ENCODE measurements at places on chromosomes 11 and 22.

GRCh38 chr11:33618956-33619355 lies 81.7 kb downstream of the C11orf91 start:
- no peak for DNase-seq
- no peak overlapping the region for H3K4me3 ChIP-seq
- H3K36me3 ChIP-seq = no peaks in the 10 kb centered on the region
- H3K4me1 ChIP-seq = no peaks in the 10 kb centered on the region

- no peaks in the 10 kb centered on the region for H3K4me1 ChIP-seq
- DNase-seq = no peak
- no peaks in the 10 kb centered on the region for H3K27me3 ChIP-seq
- no peak overlapping the region for H3K27ac ChIP-seq
Measured at GRCh38 chr11:87281496-87281895, 243.8 kb downstream of the TMEM135 start.

DNA sequence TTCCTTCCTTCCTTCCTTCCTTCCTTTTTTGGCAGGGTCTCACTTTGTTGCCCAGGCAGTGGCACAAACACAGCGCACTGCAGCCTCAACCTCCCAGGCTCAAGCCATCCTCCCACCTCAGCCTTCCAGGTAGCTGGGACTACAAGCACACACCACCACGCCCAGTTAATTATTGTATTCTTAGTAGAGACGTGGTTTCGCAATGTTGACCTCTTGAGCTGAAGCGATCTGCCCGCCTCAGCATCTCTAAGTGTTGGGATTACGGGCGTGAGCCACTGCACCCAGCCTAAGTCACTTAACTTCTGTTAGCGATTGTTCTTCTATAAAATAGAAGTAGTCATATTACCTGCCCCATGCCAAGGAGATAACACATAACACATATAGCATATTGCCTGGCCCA lies 2.8 kb upstream of the SYTL2 start:
- no peaks in the 10 kb centered on the region for H3K27me3 ChIP-seq
- no peaks in the 10 kb centered on the region for H3K36me3 ChIP-seq
- DNase-seq = no peak
- H3K27ac ChIP-seq = no peak overlapping the region
- H3K4me3 ChIP-seq = no peak overlapping the region

DNA sequence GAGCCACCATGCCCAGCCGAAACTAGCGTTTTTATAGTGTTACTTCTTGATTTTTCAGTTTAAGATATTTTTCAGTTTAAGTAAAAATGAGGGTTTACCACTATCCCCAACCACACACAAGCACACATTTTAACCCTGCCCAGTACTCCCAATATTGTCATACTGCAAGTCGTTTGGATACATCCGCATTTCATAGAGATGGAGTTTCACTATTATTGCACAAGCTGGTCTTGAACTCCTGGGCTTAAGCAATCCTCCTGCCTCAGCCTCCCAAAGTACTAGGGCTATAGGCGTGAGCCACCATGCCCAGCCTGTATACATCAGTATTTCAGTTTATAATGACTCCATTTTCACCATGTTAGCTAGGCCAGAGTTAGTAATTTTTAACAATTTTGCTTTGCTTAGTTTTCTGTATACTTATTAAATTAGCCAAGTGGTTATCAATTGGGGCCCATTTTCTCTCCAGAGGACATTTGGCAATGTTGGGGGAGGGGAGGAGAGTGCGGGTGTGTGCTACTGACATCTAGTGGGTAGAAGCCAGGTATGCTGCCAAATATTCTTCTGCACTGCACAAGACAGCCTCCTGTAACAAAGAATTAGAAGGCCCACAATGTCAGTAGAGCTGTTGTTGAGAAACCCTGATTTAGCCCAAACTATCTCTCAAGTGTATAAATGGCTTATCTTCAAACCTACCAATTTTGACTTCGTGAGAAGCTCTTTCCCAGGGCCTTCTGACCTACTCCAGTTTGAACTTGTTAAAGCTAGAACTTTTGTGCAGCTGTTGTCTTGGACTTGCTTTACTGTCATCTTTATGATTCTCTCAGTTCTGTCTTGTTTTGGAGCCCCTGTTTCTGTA lies 7.3 kb downstream of the USP47 start:
- DNase-seq = peak; percentile 24
- H3K36me3 ChIP-seq = no peaks in the 10 kb centered on the region
- no peaks in the 10 kb centered on the region for H3K27me3 ChIP-seq
- H3K27ac ChIP-seq = no peak overlapping the region

DNA sequence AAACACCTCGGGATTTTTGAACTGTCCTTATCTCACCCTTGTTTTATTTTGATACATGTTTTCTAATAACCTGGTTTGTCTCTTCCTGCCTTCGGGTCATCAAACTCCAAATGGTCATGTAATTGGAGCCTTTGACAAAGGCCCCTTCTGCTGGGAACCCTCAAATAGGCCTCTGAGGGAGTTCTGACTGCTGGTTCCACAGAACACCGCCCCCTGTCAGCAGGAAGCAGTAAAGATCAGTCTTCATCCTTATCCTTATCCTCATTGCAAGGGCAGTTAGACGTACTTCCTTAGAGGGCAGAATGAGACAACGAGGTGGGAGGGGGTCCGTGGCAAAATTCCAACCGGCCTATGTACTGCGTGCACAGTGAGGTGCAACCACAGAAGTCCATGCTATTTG lies 12.1 kb downstream of the TRIM51 start:
- H3K4me1 ChIP-seq = no peaks in the 10 kb centered on the region
- H3K4me3 ChIP-seq = no peak overlapping the region
- DNase-seq = no peak
- no peaks in the 10 kb centered on the region for H3K27me3 ChIP-seq
